ENCODE measurements at places on chromosomes 12 and 14.
A peak's percentile ranks its signal among the peaks of the same experiment; 100 is the strongest.

DNA sequence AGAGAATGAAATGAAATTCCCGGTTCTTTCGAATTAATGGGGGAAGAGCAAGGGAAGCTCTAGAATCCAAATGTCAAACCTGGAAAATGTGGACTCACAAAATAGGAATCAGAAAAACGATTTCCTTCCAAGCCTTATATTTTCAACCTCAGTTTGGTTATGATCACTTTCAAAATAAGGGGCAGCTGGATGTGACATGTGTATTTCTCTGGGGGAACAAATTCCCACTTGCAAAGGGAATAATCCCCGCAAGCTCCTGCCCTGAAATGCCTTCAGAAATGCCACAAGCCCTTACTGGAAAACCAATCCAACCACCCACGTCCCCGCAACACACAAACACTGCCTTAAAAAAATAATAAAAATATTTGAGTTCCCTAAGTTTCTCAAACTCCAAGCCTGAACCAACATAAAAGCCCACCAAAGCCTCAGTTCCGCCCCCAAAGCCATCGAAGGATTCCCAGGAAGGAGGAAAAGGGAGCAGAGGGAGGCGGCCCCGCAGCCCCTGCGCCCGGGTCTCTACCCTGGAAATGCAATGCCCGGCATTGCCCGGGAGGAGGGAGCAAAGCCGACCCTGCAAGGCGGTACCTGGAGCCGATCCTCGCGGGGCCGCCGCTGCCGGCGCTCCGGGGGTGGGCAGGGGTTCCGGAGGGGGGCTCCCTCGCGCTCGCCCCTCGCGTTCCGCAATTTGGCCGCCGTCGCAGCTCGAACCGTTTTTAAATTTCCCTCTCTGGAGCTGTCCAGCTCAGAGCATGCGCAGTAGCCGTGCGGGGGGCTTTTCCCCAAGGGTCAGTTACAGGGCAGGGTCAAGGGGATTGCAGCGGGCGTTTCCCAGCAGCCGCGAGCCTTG, at the start of gene FOXN4:
FOXN4 (minus strand) TSS at position 751 of the 847 bp plus-strand sequence. CDS start 963 bp downstream, outside the sequence.
- DNase-seq: peak; percentile 94

GRCh38 chr14:102139286-102140026, at the start of gene WDR20:
Gene WDR20, plus strand, starts transcription at chr14:102139897. Its CDS starts 27 bp downstream, at chr14:102139924.
- DNase-seq: peak; percentile 100

GRCh38 chr12:113634982-113635381, 163.3 kb upstream of the LHX5 start:
- no peak for DNase-seq

DNA sequence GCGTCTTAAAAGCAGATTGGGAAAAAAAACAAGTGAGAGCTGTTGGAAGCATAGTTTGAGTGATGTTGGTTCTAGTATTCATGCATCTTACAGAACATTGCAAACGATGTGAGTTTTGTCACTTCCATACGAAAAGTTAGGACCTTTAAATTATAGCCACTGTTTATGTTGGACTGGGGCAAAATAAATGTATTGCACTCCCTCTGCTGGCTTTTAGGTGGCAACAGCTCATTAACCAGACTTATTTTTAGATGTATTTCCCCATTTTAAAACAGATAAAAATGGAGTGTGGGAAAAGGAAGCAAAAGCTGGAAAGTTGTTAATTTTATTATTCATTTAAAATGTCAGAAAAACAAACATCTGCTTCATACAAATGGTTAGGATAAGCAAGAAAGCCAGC, 111.9 kb downstream of the LGR5 start:
- no peak for DNase-seq

- no peak for DNase-seq
Measured at GRCh38 chr12:107418981-107419380, 266.6 kb upstream of the PWP1 start.

Data from endodermal cell (in vitro differentiated cells).